ENCODE measurements at places on chromosomes 4 and X.

DNA sequence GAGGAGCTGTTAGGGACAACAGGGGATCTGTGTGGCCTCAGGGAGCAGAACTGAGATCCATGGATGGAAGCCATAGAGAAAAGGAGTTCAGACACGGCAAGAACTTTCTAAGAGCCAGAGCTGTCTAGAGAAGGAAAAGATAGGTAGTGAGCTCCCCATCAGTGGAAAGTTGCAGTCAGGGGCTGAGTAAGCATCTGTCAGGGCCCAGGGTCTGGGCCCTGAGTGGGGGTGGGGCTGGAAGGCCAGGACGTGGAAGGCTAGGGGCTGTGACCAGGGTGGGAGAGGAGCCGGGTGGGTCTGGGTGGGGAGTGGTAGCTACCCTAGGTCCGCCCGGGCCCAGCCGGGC lies 324 bp upstream of the MSN start:
- DNase-seq, result no peak

DNA sequence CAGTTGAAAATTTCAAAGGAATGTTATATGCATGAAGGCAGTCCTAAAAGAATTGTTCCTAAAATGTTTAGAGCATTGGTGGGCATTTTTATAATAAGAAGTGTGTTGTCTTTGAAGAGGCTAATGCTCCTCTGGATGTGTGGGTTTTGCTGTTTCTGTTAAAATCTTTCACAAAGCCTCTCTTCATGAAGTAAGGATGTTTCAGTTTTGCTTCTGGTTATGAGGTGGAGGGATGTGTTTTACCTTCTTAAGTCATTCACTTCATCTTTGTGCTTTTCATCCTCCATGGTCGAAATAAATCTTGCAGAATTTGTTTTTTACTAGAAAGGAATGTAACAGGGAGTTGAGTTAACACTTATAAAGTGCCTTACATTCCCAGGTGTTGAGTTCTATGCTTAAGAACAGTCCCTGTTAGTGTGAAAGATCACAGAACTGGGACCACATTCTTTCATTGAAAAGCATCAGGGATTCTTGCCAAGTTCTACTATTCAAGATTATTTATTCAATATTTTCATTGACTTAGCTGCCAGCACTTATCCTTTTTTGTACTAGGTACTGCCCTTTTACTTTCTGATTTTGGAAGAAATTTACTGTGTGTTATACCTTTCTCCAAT lies 21.1 kb downstream of the FHIP1A start:
- DNase-seq, result no peak

DNA sequence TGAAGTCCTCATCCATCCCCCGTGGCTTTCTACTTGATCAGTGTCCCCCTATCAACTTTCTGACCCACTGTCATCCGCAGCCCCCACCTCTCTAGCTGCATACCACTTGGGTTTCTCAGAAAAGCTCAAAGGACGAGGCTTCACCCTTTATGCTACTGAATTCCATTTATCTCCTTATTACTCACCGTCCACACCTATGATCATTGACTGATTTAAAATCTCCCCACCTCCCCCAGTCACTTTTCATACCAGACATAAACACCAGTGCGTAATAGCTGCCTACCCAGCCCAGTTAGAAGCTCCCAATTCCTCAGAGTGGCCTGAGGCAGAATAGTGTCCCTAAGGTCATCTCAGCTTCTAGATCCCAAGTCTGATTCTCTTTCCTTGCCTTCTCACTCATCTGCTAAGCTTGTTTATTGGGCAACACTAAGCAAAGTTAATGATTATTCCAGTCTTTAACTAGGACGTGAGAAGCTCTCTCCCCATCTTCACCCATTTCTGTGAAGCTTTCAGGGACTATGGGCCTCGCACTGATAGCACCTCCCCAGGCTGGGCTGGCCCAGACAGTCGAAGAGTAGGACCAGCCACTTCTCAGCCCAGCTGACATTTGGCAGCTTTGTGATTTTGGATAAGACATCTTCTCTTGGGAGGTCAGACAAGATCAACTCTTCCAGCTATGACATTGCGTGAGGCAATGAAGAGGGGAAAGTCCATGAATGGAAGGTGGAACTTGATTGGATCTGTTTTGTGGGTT lies 7.2 kb upstream of the DDX60L start:
- DNase-seq, result no peak

- DNase-seq, result no peak
These were observed 391.4 kb downstream of the RAB28 start for GRCh38 chr4:13092702-13093101.

- DNase-seq, result no peak
These were observed 28.1 kb downstream of the CASP6 start for GRCh38 chr4:109675181-109675580.

- no peak for DNase-seq
These were observed 353.0 kb upstream of the IRS4 start for GRCh38 chrX:109089359-109089758.

DNA sequence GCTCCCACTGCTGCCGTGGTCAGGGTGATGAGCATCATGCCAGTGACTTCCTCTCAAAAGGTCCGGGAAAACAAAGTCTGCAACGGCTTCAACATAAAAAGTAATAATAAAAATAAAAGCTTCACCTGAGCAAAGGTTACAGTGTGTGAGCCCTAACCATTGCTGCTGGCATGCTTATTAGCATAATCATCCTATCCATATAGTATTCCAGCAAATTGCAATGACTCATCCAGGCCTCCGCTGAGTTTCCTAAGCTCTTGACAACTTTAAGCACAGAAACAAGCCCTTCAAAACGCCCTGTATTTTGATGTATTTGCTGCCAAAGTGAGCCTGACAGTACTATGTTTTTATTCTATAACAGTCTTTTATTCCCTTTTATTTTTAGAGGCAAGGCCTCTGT lies 100.5 kb downstream of the AASDH start:
- no peak for DNase-seq

DNA sequence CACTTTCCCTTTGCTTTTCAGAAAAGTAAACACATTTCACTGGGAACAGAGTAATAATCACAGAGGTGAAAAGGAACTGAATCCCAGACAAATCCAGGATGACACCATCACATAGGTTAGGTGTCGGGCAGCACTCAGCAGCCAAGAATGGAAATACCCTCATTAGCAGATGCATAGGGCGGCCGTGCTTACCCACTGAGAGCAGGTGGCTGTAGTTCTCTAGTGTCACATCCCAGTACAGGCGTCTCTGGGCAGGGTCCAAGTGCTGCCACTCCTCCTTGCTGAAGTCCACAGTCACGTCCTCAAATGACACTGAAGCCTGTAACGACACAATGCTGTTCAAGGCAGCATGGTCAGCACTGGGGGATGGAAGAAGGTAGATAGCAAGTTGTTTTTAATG lies 26.9 kb downstream of the ZNF41 start:
- no peak for DNase-seq

DNA sequence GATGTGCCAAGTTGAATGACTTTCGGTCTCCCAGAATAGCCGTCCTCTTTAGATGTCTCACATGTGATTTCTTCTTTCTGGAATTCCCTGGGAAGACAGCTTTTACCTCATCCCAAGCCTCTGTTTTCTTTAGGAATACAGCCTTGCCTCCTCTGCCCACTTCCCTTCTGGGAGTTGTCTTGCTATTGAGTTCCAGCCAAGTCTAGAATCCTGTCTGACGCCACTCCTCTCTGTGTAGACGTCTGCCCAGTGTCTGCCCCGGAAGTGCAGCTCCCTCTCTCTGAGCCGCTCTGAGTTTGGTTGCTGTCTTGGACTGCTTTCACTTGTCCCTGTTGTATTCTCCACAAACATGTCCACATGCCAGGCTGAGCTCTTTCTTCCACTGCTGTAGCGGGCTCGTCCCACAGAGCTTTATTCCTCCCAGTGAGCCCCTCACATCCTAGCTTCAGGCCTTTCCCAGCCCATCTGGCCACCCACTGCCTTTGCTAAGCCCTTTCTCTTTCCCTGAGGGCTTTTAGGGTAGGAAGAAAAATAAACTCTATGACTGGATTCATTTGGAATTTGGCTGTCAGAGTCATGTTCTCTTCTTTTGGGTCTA lies 9.0 kb upstream of the IGFBP7 start:
- no peak for DNase-seq

DNA sequence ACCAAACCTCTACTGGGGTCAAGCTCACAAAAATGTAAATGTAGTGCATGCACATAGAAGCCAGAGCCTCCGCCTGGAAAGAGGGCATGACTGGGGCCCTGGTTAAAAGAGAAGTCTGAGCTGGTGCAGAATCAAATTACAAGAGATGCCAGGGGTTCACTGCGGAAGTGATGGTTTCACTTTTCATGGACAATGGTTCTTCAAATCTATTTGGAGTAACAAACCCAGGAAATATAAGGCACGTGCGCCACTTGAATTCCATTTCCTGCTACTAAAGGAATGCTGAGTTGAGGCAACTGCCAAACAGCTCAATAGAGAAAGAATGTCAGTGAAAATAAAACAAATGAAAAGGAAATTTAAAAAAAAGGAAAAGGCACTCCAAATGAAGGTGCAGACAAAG lies 79.8 kb downstream of the FUNDC1 start:
- DNase-seq, result no peak

DNA sequence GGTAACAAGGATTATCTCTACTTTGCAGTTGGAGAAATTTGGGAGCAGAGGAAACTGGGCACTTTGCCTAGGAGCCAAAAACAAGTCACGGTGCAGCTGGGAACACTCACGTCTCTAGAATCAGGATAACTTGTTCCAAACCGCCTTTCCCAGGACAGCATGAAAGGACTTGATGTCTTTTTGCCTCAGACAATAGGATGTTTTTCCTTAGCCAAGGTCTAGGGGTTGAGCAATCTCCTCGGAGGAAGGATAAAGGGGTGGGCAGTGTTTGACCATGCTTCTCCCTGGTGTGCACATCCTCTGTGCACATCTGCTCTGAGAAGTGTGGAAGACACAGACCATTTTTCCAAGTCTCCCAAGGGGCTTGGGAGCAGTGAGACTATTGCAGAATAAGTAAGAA lies 1.7 kb upstream of the SPARCL1 start:
- no peak for DNase-seq

GRCh38 chr4:8641931-8642650 lies 49.5 kb downstream of the CPZ start:
- DNase-seq, result no peak

- DNase-seq, result no peak
These were observed 87.1 kb downstream of the TMEM131L start for GRCh38 chr4:153553155-153553818.

- DNase-seq, result no peak
These were observed 18.0 kb downstream of the RPS3A start for GRCh38 chr4:151117371-151117962.

- no peak for DNase-seq
These were observed 276.9 kb downstream of the RAB28 start for GRCh38 chr4:13207226-13207625.

GRCh38 chr4:93061826-93062225 lies 758.1 kb downstream of the GRID2 start:
- DNase-seq, result no peak

DNA sequence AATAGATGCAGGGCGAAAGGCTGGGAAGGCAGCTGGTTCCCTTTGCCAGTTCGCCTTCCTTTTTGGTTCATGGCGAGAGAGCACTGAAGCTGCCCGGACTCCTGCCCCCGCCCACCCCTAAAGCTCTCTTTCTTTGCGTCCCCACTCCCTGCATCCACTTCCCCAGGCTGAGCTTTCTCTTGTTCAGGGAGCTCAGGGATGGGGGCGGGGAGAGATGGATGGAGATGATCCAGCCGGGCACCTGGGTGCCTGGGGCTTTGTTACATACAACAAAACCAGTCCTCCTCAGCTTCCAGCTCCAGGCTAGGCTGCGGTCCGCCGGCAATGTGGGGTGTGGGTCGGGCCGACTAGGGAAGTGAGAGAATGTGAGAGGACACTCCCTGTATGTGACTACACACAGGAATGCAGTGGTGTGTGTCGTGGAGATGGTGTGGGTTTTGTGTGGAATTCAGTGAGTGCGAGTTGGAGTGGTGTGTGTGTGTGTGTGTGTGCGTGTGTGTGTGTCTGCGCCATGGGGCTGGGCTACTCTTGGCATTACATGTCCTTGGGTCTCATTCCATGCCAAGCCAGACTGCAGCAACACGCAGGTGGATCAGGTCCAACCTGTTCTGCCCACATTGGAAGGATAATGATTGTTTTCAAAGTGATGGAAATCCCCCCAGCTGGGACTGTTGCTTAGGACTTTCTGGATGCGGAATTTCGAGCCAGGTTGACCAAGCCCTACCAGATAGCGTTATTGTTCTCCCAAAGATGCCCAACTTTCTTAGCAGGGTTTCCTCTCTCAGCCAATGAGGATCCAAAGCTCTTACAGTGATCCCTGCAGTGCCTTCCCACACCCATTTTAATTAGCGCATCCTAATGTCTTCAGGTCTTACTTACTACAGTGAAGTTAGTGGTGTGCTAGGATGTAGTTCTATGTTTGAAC lies 149.4 kb upstream of the CHRDL1 start:
- no peak for DNase-seq

DNA sequence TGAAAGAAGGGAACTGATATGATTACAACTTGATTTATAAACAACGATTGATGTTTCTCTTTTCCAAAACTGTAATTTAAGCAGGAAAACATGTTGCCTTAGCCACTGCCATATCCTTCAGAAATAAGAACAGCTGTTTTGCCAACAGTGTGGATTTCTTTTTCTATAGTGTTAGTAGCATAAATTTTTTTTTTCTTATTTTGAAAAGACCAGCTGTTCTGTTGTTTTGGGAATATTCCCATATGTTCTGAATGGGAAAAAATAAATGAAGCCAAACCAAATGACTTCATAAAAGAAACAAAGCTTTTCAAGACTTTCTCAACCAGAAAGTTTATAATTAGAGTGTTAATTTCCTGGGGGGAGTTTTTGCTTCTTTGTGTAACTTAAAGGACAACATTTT lies 83.9 kb upstream of the ARHGAP24 start:
- no peak for DNase-seq

- no peak for DNase-seq
These were observed 22.9 kb upstream of the TMEM255A start for GRCh38 chrX:120334151-120334550.

- no peak for DNase-seq
These were observed 14.7 kb downstream of the C4orf54 start for GRCh38 chr4:99642725-99643489.

- DNase-seq, result no peak
These were observed 11.7 kb upstream of the STATH start for GRCh38 chr4:69984030-69984443.

GRCh38 chr4:155742310-155743015 lies 16.4 kb upstream of the GUCY1B1 start:
- DNase-seq, result no peak

GRCh38 chrX:44088510-44089144 lies 115.4 kb upstream of the NDP start:
- no peak for DNase-seq

DNA sequence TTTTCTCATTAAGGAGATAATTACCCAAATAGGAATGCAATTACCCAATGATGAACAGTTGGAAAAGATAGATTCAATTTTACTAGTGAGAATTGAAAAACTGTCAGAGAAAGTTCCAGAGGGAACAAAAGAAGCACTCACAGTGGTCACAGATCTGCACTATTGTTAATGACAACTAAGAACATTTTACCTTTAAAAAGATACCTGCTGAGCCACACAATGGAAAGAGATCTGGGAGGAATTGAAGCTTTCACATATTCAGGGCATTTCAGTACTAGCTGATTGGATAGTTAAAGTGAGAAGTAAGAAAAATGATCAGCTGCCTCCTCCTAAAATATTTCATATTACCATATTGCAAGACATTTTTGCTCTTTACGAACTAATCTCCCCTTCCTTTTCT lies 1822.2 kb downstream of the STIM2 start:
- DNase-seq, result no peak
